Heart right ventricle (tissue), 16 donors: ENCODE measurements at places on chromosomes 7 and 10. TPM values are rescaled to one million over a fixed set of nuclear protein-coding genes. Genes with fewer than 3 reads are reported as not detected.
A peak's percentile ranks its signal among the peaks of the same experiment; 100 is the strongest.

The GIMAP5 gene
- 7.9 TPM for total RNA-seq

The FKBP14 gene
- total RNA-seq = 13.0 TPM

GRCh38 chr10:87668324-87669074 is 8.8 kb downstream of the PAPSS2 start:
- DNase-seq = no peak

DNA sequence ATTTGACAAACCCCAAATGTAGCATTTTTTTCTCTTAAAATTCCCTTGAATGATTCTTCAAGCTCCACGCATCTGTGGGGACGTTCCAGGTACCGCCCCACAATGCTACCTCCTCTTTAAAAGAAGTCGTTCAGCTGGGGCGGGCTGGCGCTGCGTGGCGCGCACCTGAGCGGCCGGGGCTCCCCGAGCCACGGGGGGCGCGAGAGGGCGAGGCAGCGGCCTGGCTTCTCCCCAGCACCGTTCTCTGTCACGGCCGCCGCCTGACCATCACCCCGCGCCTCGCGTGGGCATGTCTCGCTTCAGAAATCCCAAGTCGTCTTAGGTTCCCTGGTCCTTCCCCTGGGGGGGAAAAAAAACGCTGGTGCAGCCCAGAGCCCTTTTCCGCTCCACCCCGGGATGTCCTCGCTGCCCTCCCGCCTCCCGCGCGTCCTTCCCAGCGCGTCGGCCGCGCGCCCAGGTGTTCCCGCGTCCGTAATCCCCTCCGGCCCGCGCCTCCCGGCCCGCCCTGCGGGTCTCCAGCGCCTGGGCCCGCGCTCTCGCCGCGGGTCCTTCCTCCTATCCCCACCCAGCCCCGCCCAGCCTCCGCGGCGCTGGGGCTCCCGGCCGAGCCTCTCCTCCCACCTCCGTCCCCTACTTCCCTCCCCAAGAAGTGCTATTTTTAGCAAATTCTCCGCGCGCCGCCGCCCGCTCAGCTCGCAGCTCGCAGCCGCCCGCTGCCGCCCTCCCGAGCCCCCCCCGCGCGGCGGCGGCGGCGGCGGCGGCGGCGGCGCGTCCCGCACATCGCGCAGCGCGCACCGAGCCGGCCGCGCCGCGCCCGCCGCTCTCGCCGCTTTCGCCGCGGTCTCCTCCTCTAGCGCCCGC is 58.7 kb upstream of the PRPS1L1 start:
- DNase-seq = peak; percentile 39

- no peak for DNase-seq
Observed at GRCh38 chr7:106779877-106780276, 85.2 kb upstream of the PIK3CG start.
